ENCODE measurements at places on chromosomes 3 and 15.

- DNase-seq = no peak
Observed at GRCh38 chr15:65423976-65424679, 1.4 kb upstream of the IGDCC4 start.

DNA sequence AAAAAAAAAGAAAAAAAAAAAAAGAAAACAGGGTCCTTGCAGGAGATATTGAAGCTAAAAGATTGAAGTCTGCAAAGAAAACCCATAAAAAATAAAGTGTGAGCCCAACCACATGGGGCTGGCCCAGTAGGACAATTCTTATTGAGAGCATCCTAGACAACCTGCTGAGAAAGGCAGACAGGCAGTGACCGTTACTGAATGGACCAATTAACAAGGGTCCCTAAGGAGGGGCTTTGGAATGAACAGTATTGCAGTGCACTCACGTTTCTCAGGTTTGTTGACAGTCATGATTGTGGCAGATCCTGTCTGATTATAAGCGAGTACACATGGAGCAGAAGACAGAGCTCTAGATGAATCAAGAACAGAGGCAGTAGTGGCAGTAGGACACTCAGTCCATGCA lies 168.6 kb downstream of the LSAMP start:
- DNase-seq = no peak

GRCh38 chr3:178325330-178325729 lies 210.9 kb upstream of the KCNMB2 start:
- no peak for DNase-seq

- DNase-seq = no peak
Observed at GRCh38 chr15:49439678-49440395, 16.8 kb downstream of the FGF7 start.

- DNase-seq = no peak
Observed at GRCh38 chr3:162141272-162141791, 644.7 kb downstream of the OTOL1 start.

- DNase-seq = no peak
Observed at GRCh38 chr3:122903171-122903570, 108.3 kb downstream of the SLC49A4 start.

- DNase-seq = no peak
Observed at GRCh38 chr3:143041903-143042302, 40.5 kb downstream of the U2SURP start.

DNA sequence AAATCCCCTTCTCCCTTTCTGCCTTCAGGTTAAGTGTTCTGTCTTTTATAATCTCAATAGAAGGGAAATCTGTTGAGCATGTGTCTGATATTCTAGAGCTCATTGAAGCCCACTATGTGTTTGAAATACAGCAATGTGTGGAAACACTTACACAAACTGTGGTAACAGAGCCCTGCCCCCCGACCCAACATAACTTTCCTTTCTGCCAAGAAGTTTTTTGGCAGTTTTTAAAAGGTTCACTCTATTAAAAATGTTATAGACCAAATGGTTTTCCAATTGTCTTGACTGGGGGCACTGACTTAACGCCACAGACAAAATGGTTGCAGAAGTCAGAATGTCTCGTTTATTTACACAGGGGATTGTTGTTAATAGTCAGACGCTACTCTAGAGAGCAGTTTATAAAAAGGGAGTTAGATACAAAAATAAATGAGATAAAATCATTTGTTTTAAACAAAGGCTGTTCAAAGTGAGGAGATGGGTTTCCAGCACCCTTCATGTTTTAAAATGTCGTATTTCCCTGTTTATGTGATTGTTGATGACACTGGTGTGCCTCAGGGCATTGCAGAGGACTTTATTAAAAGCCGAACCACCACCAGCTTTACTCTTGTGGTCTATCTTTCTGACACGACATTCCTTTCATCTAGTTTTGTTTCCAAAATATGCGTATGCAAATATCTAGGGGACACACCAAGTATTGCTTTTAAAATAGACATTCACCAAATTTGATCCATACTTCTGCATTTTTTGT lies 26.7 kb upstream of the GREM1 start:
- no peak for DNase-seq

GRCh38 chr3:148360051-148360450 lies 337.7 kb upstream of the AGTR1 start:
- DNase-seq = no peak

- no peak for DNase-seq
Observed at GRCh38 chr3:72101494-72101893, 316.5 kb upstream of the PROK2 start.

GRCh38 chr3:89414270-89414669 lies 306.8 kb downstream of the EPHA3 start:
- no peak for DNase-seq

- peak; percentile 50 for DNase-seq
Observed at GRCh38 chr15:41438206-41438605, 21.3 kb downstream of the RTF1 start.

GRCh38 chr3:60435941-60436650 lies 815.2 kb downstream of the FHIT start:
- no peak for DNase-seq

DNA sequence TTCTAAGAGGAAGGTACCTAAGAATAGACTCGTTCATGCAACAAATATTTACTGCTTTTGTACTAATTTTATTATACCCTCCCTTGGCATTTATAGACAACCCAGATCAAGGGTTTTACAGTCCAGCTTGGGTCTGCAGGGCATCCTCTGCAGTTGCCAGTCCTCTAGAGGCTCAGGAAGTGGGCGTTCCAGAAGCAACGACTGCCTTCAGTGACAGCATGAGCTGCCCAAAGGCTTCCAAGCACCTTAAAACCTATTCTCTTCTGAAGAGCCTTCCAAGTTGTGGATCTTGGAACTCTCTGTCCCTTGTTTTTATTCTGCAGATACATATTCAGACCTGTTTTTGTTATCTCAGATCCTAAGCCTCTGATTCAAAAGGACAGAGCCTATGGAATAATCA lies 95.6 kb downstream of the RAD18 start:
- no peak for DNase-seq

DNA sequence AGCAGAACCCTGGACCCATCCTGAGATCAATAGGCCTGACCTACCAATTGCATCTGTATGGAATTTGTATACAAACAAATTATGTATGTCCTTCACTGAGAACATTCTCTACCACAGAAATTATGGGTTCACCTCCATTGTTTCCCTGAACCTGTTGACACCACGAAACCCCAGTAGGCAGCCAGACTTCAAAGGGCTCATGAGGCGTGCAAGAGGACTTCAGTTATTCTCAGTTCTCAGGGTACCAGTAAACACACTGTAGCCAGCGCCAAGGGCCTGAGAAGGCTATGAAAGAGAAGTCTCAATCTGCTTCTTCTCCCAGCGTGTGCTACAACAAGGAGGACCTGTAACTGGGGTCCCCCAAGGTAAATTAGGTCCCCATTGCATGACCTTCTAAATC lies 254.9 kb upstream of the GOLGA6L4 start:
- no peak for DNase-seq

DNA sequence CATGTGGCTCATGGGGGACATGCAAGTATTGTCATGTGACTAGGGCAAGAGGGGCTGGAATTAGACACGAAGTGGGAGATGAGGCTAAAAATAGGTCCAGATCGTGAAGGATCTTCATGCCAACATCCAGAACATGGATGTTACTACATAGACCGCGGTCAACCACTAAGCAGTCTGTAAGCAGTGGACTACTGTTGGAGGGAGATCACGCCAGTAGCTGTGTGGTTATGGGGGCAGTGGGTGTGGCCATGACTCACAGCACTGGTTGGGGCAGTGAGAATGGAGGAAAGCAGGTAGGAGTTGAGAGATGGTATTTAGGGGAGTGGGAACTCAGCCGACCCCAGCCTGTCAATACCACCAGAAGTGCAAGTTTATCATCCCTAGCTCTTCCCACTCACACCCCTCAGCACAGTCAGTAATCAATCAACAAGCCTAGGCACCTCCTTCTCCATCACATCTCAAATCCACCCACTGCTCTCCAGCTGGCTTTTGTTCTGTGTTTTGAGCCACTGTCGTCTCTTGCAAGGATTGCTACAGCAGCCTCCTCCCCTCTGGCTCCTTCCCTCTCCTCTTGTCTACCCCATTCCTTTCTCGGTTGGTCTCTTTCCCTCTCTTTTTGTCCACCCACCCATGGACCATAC lies 107.2 kb upstream of the ABHD17C start:
- DNase-seq = no peak

- DNase-seq = no peak
Observed at GRCh38 chr3:143814443-143814889, 33.8 kb downstream of the SLC9A9 start.

DNA sequence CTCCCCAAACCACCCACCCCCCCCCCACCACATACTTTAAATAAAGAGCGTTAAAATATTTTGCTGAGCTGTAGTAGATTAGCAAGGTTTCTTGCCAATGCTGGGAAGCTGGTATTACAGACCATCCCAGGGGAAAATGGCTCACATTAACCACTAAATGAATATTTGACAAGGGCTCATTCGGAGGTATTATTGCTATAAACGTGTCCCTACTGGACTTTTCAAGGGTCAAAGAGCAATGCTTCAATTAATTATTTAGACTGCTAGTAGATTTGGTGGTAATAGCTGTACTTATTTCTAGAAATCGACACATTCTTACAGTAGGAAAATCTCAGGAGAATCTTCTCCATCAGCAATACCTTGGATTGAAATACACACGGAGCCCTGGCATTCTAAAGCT lies 5.2 kb downstream of the SOX2 start:
- no peak for DNase-seq

DNA sequence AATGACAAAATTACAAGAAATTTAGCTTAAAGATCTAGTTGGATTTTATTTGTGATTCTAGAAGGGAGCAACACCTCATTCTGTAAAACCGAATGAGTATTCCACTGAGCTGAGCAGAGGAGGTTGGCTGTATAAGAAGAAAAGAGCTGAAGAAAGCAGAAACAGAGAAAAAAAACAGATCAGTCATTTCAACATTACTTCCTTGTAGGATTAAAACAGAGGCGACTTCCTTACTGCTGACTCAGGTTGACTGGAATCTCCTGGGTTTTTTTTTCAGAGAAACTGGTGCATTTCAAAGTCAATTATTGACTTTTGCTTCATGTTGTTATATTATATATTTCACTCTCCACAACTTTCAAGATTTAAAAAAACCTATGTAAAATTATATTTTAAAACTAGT lies 368.1 kb upstream of the UBE2E2 start:
- DNase-seq = no peak

DNA sequence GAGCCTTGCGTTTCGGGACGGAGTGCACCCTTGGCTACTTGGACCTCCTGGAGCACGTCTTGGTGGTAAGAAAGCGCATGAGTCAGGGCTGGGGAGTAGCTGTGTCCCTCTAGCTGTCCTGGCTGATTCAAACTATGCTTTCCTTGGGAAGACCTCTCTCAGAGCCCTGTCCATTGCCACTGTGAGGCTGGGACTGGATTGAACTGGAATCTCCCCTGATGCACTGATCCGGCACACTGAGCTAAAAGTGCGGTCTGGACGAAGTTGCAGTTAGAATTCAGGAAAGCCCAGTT lies 232.6 kb upstream of the TPM1 start:
- DNase-seq = no peak

DNA sequence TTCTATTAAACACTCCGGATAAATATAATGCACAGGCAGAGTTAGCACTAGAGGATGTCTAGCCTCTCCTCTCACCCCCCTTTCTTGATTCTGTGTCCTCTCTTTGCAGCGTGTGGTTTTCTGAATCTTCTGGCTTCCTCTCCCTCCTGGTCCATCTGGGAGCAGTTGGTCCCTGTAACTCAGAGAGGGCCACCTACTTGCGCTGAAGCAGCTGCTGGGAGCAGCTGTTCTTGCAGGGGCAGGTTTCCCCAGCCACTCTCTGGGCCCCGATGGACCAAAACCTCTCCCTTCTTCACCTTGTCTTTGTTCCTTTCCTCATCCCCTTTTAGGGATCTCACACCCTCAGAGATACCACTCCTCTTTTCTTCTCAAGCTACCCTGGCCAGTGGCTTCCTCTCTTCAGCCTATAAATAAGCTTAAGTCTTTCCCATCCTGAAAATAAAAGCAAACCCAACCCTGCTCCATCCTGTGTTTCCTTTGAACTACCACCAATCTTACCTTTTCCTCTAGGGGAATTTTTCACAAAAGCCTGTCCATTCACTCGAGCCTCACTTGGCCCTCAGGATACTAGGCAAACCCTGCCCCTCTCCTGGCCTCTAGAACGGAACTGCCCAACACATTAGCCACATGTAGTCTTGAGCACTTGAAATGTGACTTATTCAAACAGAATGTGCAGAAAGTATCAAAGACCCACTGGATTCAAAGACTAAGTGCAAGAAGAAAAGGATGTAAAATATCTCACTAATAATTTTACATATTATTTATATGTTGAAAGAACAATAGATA lies 59.7 kb downstream of the STARD5 start:
- DNase-seq = no peak

- no peak for DNase-seq
Observed at GRCh38 chr15:74817370-74817737, 4.7 kb downstream of the LMAN1L start.

DNA sequence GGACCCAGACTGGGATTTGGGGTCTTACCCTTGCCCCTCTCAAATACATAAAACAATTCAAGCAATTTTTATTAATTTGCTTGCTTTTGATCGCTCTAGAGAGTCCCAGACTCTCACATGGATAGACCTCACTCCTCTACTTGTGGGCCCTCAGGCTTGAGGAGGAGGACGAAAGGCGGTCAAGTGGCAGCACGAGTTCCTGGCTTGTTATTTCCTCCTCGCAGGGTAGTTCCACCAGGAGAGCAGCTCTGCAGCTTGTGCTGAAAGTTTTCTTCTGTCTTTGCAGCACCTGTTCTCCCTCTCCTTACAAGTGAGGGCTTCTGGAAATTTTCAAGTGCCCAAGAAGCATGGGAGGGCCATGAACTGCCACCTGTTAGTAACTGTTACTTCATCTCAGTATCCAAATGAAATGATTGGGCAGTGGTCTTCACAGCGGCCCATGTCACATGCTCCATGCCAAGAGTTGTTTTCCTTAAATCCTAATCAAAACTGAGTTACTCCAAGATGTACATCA lies 22.7 kb downstream of the ABI3BP start:
- DNase-seq = no peak

DNA sequence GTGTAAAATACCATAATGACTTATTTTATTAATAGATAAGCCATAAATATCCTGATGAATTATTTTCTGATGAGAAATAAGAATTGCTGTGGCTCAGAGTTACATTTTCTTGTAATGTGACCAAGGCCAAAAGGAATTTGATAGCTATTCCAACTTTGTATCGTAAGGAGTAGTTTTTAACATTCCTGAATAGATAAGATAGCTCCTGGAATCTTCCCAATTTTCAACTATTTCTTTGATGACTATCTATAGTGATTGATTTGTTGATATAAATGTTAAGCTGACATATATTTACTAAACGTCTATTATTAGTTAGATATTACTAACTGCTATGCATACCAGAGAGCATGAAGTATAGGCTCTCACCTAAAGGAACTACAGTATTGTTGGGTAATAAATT lies 49.1 kb upstream of the SATB1 start:
- no peak for DNase-seq

DNA sequence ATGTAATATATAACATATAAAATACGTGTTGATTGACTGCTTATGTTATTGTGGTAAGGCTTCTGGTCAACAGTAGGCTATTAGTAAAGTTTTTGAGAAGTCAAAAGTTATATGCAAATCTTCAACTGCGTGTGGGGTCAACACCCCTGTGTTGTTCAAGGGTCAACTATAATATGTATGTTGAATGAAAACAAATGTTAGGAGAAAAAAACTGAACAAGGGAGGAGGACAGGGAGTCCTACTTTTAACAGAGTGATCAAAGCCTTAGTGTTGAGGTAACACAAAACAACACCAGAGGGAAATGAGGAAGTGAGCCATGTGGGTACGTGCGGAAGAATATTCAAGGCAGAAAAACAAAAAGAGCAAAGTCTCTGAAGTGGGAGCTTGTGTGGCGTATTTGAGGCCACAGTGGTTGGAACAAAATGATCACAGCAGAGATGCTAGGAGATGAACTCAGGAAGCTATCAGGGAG lies 62.5 kb downstream of the SFMBT1 start:
- DNase-seq = no peak
